Glomerular endothelial cell (primary cell): ENCODE measurements at places on chromosomes 1 and 21.

GRCh38 chr1:26538480-26539412, 9.2 kb downstream of the RPS6KA1 start:
- peak; percentile 16 for DNase-seq

- no peak for DNase-seq
Measured at GRCh38 chr1:64403331-64403730, 66.6 kb upstream of the CACHD1 start.

DNA sequence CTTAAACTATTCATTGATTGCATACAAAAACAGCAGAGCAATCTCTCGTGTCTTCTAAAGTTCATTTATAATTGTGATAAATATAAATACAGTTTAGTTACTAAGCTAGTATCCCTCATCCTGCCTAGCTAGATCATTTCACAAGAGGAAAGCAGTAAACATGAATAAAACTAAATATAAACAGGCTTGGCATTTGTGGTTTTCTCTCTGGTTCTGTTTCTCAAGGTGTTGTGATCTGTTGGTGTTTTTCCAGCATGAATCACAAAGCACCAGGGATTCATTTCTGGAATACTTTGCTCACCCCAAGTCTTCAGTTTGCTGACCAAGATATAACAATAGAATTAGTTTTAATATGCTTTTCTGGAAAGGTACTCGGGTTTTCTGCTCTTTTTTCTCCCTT, 32.7 kb upstream of the GLIS1 start:
- no peak for DNase-seq

DNA sequence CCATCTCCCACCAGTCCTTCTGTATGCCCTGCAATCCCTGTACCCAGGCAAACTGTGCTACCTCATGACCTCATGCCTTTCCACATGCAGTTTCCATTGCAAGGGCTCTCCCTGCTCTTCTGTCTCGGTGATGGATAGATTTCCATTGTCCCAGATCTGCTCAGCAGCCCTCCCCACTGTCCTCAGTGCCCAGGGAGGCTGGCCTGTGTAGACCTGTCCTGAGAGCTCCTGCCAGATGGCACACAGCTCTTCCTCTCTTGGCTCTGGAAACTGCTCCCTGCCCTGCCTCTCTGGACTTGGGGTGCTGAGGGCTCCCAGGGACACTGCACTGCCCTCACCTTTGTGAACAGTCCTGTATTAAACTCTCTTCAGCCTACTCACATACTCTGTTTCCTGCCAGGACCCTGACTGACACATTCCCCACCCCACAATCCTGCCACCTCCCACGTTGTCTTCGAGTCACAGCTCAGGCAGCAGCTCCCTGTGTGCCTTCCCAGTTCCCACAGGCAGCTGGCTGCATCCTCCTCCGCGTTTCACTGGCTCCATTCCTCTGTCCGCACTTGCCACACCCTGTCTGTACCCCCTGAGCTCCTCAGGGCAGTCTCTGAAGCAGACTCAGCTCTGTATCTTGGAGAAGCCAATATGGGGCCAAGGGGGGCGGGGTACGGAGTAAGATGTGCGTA, 57.0 kb downstream of the SPATA46 start:
- DNase-seq = no peak

- no peak for DNase-seq
Measured at GRCh38 chr1:31148409-31148808, 82.9 kb upstream of the PUM1 start.

DNA sequence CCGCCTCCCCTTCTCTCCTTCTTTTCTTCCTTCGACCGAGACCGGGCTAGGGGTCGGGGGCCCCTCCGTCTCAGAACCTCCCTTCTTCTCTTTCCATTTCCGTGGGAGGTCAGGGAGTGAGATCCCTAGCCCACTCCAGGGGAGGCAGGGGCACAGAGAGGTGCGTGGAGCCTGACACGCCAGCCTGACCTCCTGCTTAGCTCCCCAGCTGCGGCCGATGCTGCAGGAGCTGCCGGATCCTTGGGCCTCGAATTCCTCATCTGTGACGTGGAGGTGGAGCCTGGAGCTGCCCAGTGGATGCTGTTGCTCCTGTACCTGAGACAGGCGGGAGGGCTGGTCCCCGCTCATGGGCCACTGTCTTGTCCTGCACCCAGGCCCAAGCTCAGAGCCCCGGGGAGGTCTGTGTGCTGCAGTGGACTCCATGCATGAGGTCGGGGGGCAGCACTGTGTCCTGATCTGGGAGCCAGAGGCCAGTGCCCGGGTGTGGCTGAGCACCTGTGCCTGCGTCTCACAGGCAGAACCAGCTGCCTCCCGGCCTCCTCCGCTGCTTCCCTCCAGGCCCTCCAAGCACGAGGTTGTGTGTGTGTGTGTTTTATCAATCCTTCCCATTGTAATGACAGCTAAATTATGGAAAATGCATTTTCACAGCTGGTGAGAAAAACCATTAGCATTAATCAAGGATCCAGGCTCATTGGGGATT, 55.3 kb upstream of the TTC34 start:
- no peak for DNase-seq

- DNase-seq = no peak
Measured at GRCh38 chr1:78759881-78760280, 110.2 kb downstream of the IFI44 start.

- no peak for DNase-seq
Measured at GRCh38 chr1:2544875-2545640, 11.1 kb upstream of the TNFRSF14 start.

DNA sequence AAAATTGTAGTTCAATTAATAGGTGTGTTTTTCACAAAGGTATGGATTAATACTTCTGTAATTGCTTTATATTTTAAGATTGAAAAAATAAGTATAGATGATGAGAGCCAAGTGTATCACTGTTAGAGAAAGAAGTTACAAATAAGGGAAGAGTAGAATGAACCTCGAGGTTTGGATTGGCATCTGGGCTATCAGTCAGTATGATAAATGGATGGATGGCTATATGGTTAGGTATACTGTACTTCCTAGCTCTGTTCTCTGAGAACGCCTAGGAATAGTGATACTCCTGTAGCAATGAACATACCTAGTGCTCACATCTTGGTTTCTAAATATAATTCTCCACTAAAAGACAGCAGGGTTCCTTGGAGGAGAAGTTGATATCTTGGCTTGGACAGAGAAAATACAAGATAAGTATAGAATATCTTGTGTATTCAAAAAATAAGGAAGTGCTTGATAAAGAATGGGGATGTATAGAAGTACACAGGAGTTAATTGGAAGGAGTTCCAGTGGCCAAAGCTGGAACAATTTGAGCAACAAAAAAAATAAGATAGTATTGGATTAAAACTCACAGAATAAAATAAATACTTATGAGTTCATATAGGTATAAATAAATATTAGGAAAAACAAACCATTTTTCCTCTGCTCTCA, 12.4 kb downstream of the IPO9 start:
- DNase-seq = no peak

GRCh38 chr1:231192620-231193163, 30.8 kb downstream of the TRIM67 start:
- DNase-seq = peak; percentile 41

- no peak for DNase-seq
Measured at GRCh38 chr1:20697563-20697962, 20.2 kb downstream of the KIF17 start.

DNA sequence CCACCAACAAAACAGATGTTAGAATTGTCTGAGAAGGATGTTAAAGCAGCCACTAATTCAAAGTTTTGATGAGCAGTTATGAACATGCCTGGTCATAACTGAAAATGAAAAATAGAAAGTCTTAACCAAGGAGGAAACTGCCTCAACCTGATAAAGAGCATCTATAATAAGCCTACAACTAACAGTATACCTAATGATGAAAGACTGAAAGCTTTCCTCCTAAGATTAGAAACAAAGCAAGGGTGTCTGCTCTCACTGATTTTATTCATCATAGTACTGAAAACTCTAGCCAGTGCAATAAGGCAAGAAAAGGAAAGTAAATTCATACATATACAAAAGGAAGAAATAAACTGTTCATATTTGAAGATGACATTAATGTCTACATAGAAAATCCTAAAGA, 82.0 kb downstream of the KCNK1 start:
- DNase-seq = no peak

DNA sequence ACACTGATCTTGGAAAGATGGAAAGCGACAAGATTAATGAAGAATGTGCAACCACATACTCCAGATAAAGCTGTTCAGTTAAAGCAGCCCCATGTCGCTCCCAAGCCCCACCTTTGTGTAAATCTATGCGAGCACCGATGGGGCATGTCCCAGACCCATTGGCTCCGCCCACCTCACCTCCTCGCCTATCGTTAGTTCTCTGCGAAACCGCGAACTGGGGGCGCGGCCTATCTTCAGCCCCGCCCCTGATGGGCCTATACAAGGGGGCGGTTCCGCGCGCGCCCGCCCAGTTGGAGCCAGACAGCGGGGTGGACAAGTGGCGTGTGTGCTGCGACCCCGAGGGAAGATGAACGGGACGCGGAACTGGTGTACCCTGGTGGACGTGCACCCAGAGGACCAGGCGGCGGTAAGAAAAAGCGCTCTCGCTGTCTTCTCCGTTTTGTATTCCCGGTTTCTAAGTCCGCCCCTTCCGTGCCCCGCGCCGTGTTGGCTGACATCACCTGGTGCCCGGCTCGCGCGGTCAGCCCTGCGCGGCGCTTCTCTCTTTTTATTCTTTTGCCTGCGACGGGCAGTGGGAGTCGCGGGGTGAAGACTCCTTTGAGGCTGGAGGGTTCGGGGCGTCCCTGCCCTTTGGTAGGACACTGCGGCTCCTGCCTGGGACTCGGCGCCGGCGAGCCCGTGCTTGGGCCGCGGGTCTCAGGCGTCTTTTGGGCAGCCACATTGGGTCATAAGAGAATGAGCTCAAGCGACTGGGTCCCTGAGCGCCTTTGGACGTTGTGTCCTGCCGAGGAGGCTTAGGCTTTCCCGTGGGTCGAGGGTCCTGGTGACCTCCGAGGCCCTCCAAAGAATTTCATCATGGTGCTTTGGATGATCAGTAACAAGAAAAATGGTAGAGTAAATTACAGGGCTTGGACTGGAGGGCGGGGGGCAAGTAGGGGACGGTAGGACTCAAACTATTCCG, at the start of gene TUFT1:
TSS of gene TUFT1 (plus strand) at position 289 of the 961 bp plus-strand sequence. CDS start at position 347, 58 bp downstream.
- no peak for DNase-seq

- DNase-seq = no peak
Measured at GRCh38 chr1:203183828-203184227, 2.7 kb downstream of the CHI3L1 start.

DNA sequence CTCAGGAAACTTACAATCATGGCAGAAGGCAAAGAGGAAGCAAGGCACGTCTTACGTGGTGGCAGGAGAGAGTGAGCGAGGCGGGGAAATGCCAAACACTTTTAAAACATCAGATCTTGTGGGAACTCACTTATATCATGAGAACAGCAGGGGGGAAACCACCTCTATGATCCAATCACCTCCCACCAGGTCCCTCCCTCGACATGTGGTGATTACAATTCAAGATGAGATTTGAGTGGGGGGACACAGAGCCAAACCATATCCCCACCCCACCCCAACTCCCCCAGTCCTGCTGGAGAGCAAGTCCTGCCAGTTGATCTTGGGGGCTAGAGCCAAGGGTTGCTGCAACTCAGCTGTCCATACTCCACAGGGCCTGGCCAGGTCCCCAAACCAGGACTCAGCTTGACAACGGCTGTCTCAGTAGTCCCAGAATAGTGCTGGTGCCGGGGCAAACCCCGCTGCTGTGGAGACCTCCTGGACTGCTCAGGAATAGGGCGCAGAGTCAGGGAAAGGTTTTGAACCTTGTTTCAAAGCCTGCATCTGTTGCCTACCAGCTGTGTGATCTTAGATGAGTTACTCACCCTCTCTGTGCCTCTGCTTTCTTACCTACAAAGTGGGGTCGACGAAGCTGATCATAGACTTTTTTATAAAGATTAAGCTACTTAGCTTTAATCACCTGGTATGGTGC, 79.5 kb downstream of the STUM start:
- no peak for DNase-seq
